ENCODE measurements at places on chromosomes 13 and 19.

DNA sequence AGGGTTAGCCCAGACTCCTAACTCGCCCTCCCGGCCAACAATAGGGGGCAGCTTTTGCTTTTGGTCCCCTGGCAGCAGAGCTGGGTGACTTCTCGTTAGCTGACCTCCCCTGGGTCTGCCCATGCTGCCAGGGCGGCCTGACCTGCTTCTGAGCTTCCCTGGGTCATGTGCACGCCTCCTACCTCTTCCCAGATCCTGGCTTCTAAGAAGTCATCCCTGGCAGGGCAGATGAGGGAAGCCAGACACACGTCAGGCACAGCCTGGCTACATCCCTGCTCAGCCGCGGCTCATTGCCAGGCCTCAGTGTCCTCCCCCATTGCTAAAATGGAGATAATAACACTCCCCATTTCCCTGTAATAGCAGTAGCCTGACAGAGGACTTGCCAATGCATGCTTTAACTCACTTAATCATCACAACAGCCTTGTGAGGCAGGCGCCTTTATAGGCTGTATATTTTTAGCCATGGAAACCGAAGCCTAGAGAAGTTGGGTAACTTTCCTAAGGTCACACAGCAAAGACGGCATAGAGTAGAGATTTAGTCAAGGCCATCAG is 2.1 kb downstream of the KCNK6 start:
- DNase-seq = no peak

- DNase-seq = no peak
Observed at GRCh38 chr13:86087244-86087643, 288.0 kb upstream of the SLITRK6 start.

DNA sequence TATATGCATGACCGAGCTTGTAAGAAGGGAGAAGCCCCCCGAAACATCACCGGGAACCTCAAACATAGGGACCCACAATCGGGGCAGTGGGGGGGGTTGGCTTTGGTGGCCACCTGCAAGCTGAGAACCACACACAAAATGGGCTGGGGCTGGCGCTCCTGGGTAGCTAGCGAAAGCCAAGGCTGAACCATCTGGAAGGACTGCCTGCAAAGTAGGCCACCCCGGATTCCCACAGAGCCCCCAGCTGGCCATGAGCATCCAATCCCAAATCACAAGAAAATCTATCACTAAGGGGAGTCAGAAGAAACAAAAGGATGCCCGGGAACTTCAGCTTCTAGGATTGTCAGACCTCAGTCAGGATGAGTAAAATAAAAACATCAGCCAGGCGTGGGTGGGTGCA is 2.8 kb upstream of the PSPN start:
- DNase-seq = no peak

DNA sequence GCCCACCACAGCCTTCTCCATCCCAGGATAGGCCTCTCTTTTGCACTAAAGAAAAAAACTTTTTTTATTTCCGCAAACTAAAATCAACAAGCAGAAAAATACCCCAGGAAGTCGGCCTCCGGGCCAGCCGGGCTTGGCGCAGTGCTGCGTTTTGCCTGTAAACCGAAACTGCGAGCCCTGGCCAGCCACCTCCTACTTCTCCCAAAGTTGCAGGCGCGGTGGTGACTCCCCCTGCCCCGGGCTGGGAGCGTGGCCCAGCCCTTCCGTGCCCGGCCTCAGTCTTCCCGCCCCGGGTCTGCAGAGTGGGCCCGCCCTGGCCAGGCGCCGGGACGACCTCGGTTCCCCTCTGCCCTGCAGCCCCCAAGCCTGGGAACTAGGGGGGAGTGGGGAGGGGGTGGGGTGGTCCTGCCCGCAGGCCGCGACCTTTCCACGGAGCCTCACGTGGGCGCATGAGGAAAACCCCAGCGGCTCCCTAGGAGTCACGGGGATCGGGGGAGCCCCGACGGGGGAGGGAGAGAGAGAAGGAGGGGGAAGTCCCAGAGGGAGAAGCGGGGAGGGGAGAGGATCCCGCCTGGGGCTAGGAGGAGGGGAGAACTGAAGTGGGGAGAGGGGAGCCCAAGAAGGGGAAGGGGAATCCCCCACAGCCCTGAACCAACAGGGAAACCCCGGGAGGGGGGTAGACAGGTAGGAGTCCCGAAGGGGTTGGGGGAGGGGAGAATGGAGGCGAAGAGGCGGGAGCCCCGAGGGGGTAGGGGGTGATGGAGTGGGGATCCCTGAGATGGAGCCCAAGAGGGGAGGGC is 3.0 kb downstream of the GADD45B start:
- DNase-seq = peak; percentile 84

GRCh38 chr19:6707011-6707657 is 13.3 kb downstream of the C3 start:
- no peak for DNase-seq

GRCh38 chr13:106589716-106590115 is 21.8 kb upstream of the ARGLU1 start:
- DNase-seq = no peak

DNA sequence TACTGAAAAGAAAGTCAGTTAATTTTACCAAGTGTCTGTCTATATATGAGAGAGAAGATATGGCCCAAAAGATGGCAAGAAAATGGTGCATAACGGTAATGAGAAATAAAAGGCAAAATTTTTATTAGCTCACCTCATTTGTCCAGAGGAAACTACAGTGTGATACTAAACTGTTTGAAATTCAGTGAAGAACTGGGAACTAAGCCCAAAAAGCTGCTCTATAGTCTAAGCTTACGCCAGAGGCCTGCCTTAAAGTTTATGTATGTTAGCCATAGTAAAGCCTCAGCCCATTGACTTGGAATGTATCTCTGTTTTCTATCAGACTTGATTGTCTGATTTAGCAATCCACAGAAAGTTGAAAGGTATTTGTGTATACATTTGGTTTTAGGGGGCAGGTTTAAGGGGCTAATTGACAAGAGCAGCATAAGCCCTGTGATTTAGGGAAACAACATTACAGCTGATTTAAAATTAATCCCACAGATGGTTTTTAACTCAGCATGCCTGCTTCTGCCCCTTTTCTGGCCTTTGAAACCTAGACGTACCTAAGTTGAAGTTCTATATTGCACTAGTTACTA is 91.0 kb upstream of the MAB21L1 start:
- DNase-seq = no peak

DNA sequence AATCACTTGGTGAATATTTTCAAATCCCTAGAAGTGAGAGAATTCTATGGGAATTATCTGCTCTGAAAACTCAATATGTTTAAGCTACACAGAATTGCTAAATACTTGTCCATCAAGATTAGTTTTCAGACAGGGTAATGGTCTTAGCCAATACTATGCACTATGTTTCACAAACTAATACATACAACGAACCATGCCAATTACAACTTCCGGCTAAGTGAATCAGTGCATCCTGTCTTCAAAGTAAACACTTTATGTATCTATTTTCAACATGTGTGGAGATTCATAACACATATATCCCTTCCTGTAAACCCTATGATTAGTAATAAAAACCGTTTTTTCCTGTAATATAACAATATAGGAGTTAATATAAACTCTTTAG is 181.5 kb downstream of the POSTN start:
- DNase-seq = no peak

- DNase-seq = no peak
Observed at GRCh38 chr13:96991072-96991471, 3.2 kb downstream of the OXGR1 start.

All from prostate gland (tissue), 2 donors.